ENCODE measurements at places on chromosomes 16 and 17. TPM values are rescaled to one million over a fixed set of nuclear protein-coding genes. Genes with fewer than 3 reads are reported as not detected.

ABCC11 gene
- 0.22 TPM for total RNA-seq

ARHGAP23 gene
- total RNA-seq: 42.1 TPM

CACNG5 gene
- not detected for total RNA-seq

MBTD1 gene
- total RNA-seq: 6.1 TPM

PRM3 gene
- total RNA-seq: not detected

LHX1 gene
- 1.6 TPM for total RNA-seq

KRT39 gene
- not detected for total RNA-seq

KRT24 gene
- not detected for total RNA-seq

BORCS6 gene
- total RNA-seq: 8.9 TPM

KRTAP16-1 gene
- total RNA-seq: not detected

HLF gene
- total RNA-seq: 0.22 TPM

CTU2 gene
- total RNA-seq: 29.0 TPM

KCNJ2 gene
- total RNA-seq: 0.08 TPM
